ENCODE measurements at places on chromosomes 4 and X.

DNA sequence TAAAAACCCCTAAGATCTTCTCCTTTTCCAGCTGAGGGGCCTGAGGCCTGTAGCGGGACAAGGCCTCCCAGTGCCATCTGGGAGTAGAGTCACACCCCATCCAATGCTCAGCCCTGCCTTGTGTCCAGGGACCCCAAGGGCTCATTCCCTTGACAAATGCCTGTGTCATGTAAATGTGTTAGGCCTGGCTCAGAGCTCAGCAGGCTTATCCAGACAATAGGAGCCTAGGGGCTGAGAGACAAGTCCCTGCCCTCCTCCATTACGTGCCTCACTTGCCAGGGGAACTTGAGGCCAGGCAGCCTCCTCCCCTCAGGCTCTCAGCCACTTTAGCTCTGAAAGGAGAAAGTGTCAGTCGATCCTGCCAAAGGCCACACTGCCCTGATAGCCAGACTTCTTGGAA, 166.8 kb upstream of the MAMLD1 start:
- no peak for DNase-seq

GRCh38 chr4:120771907-120772306, 150.6 kb downstream of the PRDM5 start:
- no peak for DNase-seq

DNA sequence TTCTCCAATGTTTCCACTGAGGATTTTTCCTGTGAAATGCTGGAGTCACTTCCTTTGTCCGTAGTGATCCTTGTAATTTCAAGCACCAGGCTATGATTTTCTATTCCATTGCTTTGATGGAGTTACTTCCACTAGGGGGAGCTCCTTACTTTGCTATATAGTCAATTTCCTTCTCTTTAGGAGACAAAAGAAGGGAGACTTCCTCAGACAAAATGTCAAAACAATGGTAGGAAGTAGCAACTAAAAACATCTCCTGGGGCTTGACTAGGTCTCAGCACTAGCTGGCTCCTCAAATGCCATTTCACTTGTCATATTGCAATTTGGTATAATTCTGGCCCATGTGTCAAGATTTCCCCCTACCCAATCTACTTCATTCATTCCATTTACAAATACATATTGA, 24.1 kb downstream of the ZCCHC12 start:
- DNase-seq, result peak; percentile 43

DNA sequence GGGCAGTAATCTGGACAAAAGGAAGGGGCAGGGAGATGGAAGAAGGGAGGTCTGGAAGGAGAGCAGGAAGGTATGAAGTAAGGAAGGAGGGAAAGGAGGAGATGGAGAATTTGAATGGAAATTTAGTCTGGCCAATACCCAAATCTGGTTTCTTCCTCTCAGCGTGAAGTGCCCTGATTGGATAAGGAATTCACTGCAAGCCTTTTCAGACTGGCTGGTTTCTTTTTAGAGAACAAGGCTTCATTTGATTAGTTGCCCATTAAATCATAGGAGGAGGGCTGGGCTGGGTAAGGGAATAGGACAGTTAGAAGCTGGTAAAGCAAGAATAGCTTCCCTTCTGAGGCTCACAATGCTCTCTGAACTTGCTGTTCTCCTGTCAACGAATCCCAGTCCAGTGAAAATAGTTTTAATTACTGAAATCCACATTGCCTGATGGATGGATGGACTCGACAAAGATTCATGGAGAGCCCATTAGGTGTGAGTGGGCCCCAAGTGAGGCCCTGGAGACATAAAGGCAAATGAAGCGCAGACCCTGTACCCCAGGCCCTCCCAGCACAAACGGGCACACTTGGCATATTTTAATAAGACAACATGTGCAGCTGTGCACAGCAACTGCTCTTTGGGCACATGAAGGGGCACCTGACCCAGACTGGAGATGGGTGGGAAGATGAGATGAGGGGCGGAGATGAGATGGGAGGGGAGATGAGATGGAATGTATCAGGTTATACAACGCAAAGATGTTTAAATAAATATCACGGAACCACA, 347.1 kb upstream of the GATB start:
- no peak for DNase-seq

DNA sequence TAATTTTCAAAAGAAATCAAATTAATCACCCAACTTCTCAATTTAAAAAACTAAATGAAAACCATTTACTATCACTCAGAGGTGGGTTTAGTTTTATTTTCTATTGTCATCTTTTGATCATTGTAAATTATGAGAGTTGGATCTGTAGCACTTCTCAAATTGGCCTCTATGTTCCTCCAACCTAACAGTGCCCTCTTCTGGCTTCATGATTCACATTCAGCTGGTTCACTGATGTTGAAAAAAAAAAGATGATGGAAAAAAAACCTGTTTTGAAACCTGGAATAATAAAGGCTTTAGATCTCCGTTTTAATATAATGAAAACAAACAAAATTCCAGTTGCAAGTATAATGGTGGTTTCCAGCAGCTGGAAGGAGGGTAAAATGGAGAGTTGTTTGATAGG, 2.4 kb upstream of the NBDY start:
- DNase-seq, result peak; percentile 64

GRCh38 chrX:110432091-110432905, 73.7 kb downstream of the RTL9 start:
- DNase-seq, result no peak

- peak; percentile 60 for DNase-seq
These were observed 14.3 kb downstream of the SGMS2 start for GRCh38 chr4:107838861-107839565.

DNA sequence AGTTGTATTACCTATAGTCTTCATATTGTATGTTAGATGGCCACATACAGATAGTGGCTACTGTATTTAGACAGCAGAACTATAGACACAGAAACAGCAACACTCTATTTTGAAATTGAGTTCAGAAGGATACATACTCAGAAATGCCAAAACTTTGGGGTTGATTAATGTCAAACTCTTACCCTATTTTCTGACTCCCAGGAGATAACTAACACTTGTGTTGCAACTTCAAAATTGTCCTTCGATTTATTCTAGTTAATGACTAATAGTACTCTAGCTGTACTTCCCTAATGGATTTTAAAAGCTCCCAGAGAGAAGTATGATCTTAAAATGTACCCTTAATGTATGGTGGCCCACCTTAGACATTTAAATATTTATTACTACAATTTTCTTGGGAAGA, 229.9 kb upstream of the UGT8 start:
- no peak for DNase-seq

- no peak for DNase-seq
These were observed 228.4 kb upstream of the VCX start for GRCh38 chrX:7614616-7615015.

DNA sequence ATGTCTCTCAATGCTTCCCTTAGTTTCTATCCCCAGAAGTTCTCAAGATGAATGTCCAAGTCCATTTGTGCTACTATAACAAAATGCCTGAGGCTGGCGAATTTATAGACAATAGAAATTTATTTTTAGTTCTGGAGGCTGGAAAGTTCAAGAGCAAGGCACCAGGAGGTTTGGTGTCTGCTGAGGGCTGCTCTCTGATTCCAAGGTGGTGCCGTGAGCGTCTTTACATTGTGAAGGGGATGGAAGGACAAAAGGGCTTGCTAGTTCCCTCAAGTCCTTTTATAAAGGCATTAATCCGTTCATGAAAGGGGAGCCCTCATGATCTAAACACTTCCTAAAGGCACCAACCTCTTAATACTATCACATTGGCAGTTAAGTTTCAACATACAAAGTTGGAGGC, 12.3 kb downstream of the TRIM2 start:
- no peak for DNase-seq

DNA sequence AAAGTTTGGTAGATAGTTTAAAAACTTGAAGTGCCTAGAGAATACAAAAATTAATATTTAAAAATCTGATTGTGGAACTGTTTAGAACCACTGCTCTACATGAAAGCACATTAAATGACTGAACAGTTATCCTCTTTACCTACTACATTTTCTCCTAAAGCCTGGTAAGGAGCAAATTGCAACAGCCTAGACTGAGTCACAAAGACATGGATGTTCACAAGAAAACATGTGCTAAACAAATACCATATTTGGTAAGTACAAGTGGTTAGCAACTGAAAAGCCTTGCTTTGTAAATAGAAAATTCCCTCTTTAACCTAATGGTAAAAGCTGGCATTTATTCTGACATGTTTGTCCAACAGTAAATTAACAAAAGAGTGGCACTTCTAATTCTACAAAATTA, 203.1 kb downstream of the FBXO8 start:
- peak; percentile 82 for DNase-seq

- DNase-seq, result no peak
These were observed 10.6 kb downstream of the HGFAC start for GRCh38 chr4:3452376-3452775.

DNA sequence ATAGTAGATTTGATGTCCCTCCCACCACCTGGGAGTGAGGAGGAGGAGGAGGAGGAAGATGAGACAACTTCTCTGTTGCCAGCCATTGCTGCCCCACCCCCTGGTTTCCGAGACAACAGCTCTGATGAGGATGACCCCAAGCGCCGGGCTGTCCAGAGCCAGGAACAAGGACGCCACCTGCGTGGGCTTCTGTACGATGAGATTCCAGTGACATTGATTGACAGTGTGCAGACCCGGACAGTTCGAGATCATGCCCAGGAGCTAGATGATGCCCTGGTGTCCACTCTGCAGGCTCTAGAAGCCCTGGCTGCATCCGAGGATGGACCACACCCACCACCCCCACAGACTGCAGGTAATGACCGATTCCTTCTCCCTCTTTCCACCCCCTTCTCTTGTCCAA, 30.5 kb upstream of the PRPS1 start:
- no peak for DNase-seq

DNA sequence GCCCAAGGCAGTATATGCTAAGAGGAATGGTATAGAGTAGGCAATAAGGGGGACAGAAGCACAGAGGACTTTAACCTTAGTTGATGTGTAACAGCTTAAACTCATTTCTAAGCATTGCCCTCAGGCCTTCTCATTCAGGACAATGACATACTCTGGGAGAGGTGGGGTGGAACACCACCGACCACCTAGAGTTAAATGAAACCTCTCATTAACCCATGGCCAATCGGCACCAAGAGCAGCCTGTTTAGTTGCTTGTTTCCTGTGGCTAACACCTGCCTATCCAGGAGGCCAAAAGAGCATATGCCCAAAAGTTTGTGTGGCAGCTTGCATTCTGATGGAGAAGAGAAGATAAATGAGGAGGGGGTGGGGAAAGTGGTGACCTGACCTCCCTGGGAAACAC, 88.7 kb upstream of the PLAC1 start:
- no peak for DNase-seq

DNA sequence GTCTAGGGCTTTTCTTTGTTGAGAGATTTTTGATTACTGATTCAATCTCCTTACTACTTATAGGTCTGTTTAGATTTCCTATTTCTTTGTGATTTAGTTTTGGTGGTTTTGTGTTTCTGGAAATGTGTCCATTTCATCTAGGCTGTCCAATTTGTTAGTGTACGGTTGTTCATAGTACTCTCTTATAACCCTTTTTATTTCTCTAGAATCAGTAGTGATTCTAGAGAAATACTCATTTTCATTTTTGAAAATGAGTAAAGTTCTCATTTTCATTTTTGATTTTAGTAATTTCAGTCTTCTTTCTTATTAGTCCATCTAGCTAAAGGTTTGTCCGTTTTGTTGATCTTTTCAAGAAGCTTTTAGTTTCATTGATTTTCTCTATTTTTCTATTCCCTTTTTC, 7.5 kb downstream of the IL13RA1 start:
- no peak for DNase-seq

DNA sequence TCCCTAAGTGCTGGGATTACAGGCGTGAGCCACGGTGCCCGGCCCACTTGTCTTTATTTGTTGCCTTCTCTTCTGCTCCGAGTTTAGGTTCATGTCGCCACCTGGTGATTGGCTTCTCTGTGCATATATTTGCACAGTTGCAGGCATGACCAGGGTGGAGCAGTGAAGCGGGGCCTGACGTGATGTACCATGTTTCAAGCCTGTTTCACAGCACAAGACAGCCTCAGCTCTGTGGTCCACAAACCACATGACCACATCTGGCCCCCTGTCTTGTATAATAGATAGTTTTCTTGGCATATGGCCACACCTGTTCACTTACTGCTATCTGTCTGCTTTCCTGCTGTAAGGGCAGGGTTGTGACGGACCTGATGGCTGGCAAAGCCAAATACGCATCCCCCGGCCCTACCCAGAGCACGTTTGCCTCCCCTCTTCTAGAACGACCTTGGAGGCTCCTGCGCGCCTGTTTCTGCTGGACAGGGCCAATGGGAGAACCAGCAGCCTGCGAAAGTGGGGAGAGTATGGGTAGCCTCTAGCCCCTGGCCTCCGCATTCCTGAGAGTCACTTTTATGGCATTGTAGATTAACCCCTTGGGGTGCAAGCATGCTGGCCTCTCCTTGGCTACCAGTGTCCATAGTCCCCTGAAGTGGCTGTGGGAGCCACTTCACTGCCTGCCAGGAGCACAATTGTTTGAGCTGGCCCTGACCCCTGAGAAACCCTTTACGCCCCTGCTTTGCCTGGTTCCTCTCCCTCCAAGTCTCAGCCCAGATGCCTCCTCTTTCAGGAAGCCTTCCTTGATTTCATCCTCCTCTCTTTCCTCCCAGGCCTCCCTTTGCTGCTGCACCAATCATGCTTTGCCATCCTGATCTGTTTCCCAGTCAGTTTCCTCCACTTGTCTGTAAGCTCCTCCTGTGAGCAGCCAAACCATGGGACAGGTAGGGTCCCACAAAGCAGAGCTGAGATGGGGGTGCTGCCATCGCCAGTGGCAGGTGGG, 6.0 kb upstream of the SH3TC1 start:
- DNase-seq, result peak; percentile 70

GRCh38 chr4:1901127-1901526, 29.9 kb downstream of the NSD2 start:
- DNase-seq, result no peak

GRCh38 chr4:3434881-3435685, 6.7 kb upstream of the HGFAC start:
- DNase-seq, result no peak

DNA sequence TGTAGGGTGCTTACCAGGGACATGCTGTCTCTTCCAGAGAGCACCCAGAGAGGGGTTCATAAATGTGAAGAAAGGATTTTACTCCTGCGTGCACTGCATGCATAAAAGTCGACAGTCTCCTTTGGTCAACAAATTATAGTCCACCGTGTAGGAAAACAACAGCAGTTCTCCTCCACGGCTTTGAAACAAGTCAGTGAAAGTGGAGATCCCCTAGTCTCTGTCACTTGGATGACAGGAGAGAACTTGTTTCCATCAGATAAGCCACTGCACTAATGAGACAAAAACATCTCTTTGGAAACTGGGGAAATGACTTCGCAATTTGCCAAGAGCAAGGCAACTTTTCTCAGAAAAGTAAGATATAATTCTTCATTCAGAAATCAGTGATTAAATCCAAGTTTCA, 9.7 kb downstream of the UNC5C start:
- no peak for DNase-seq

DNA sequence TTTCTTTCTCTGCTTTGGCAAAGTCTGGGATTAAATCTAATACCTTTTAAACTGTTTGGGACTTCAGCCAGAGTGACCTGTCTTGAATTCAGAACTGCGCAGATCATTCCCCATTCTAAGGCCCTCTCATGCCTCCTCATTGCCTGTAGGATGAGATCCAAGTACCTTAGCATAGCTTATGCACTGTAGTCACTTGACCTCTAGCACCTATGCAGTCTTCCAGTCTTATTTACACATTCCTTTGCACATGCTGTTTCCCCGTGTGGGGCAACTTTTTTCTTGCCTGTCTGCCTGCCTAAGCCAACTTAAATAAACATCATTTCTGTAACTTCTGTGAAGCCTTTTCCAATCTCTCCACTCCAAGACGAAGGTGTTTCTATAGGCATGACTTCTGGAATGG, 68.4 kb downstream of the AR start:
- peak; percentile 87 for DNase-seq

GRCh38 chr4:10579648-10580047, 104.9 kb downstream of the CLNK start:
- DNase-seq, result no peak
